ENCODE measurements at places on chromosomes 12 and 14.
A peak's percentile ranks its signal among the peaks of the same experiment; 100 is the strongest.

DNA sequence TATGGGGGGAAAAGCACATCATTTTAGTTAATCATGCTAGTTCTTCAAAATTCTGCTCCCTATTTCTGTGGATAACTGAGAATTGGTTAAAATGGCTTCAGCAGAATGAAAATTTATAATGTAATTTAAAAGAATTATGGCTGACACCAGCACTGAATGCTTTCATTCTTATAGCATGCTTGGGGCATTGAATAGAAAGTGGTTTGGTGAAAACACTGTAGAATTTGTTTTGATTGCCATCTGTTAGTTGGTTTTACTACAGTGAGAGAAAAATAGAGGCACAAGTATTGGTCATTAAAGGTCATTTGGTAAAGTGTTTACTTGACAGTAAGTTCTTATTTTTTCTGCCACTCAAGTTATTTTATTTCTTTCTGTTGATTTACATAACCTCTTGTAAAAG is 70.8 kb downstream of the PRORP start:
- H3K4me3 ChIP-seq = no peak overlapping the region
- no peaks in the 10 kb centered on the region for H3K27me3 ChIP-seq
- no peak overlapping the region for H3K27ac ChIP-seq
- H3K36me3 ChIP-seq = peaks cover 35% of the 10 kb centered on the region

DNA sequence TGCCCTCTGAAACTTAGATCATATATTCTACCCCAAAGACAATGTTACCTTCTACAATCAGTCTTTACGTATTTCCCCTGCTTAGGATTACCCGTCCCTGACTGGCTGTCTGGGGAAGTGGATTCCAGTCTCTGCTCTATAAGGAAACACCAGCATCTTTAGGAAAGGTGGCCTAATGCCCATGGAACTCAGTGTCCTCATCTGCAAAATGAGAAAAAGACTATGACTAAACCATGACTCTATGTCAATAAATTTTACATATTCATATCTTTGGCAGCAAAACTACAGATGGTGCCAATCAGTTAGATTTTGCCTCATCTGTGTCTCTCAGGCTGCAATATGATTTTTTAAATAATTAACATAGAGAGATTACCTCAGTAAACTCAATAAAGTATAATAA is 133.8 kb downstream of the ITPR2 start:
- H3K27me3 ChIP-seq = no peaks in the 10 kb centered on the region
- peaks cover 15% of the 10 kb centered on the region for H3K4me1 ChIP-seq
- H3K36me3 ChIP-seq = peaks cover 52% of the 10 kb centered on the region
- no peak overlapping the region for H3K4me3 ChIP-seq
- no peak for ATAC-seq

GRCh38 chr12:20272801-20273200 is 95.5 kb upstream of the PDE3A start:
- H3K4me3 ChIP-seq = no peak overlapping the region
- no peaks in the 10 kb centered on the region for H3K27me3 ChIP-seq
- H3K36me3 ChIP-seq = no peaks in the 10 kb centered on the region
- ATAC-seq = no peak

DNA sequence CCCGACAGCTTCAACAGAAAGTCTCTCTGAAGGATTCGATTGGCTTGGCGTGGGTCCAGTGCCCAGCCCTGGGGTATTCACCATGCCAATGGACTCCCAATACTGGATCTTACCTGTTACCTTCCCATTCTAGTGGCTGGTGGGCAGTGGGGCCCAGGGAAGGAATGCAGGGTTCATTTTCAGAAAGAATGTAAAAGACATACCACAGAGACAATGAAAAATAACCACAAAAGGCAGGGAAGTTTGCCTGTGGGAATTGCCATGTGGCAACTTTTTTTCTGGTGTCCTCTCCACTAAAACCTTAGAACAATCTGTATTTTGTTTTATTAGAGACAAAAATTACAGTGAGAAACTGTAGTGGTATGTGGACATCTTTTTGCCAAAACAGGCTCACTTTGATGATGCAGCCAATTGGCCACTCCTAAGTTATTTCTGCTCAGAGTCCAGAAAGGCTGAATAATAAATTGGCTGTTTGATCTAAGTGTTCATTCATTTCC is 55.2 kb downstream of the PTGER2 start:
- H3K27ac ChIP-seq = no peak overlapping the region
- no peak overlapping the region for H3K4me3 ChIP-seq
- no peaks in the 10 kb centered on the region for H3K36me3 ChIP-seq
- no peaks in the 10 kb centered on the region for H3K4me1 ChIP-seq
- ATAC-seq = no peak

- H3K27me3 ChIP-seq = peaks cover 3% of the 10 kb centered on the region
- H3K27ac ChIP-seq = no peak overlapping the region
- H3K4me3 ChIP-seq = no peak overlapping the region
- H3K4me1 ChIP-seq = no peaks in the 10 kb centered on the region
These were observed 58.0 kb downstream of the NTF3 start for GRCh38 chr12:5489760-5490406.

- no peaks in the 10 kb centered on the region for H3K4me1 ChIP-seq
- no peak overlapping the region for H3K27ac ChIP-seq
- peaks cover 5% of the 10 kb centered on the region for H3K27me3 ChIP-seq
- H3K36me3 ChIP-seq = no peaks in the 10 kb centered on the region
These were observed 8.2 kb upstream of the CGRRF1 start for GRCh38 chr14:54501480-54501879.

- H3K36me3 ChIP-seq = peaks cover 78% of the 10 kb centered on the region
- peak overlapping the region; percentile 80 for H3K27ac ChIP-seq
- H3K4me3 ChIP-seq = peak overlapping the region; percentile 89
These were observed 2.3 kb downstream of the SETD1B start for GRCh38 chr12:121806009-121806545.

DNA sequence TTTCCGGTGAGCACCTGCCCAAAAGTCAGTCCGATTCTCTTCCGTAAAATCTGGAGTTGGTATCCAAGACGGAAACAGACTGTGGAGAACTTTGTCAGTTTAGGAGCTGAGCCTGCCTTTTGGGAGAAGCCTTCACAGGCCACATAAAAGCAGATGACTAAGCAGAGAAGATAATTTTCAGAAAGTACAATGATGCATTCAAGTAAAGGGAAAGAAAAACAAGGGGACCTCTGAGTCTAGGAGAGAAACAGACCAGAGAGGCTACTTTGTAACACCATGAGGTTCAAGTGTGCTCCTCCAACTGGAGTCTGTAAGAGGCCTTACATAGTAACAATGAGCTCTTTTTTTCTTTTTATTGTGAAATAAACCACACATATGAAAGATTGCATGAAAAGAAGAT is 21.1 kb downstream of the TMED8 start:
- H3K4me1 ChIP-seq = peaks cover 15% of the 10 kb centered on the region
- H3K4me3 ChIP-seq = no peak overlapping the region
- no peak for ATAC-seq
- peaks cover 18% of the 10 kb centered on the region for H3K36me3 ChIP-seq
- no peak overlapping the region for H3K27ac ChIP-seq
- H3K27me3 ChIP-seq = no peaks in the 10 kb centered on the region

DNA sequence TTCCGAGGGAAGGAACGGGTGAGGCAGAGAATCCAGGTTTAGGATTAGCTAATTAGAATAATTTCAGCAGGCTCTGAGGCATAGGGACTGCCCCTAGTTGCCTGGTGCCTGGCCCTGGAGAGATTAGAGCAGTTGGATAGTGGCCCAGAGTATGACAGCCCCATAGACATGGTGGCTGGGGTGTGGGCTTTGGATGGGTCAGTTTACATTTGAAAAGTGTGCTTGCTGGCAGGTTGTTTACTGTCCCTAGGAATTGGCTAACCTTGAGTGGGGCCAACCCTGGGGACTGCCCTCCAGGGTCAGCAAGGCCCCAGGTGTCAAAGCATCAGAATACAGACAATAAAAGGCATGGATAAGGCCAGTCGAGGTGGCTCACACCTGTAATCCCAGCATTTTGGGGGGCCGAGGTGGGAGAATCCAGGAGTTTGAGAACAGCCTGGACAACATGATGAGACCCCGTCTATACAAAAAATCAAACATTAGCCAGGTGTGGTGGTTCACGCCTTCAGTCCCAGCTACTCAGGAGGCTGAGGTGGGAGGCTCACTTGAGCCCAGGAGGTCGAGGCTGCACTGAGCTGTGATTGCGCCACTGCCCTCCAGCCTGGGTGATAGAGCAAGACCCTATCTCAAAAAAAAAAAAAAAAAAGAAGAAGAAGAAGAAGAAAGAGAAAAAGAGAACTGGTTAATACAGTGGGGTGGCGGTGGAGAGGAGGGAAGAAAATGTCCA is 182.3 kb upstream of the PWP1 start:
- peaks cover 18% of the 10 kb centered on the region for H3K4me1 ChIP-seq
- H3K36me3 ChIP-seq = no peaks in the 10 kb centered on the region
- H3K27ac ChIP-seq = no peak overlapping the region
- no peak overlapping the region for H3K4me3 ChIP-seq
- no peak for ATAC-seq

GRCh38 chr14:63857466-63858030 is 4.7 kb downstream of the SYNE2 start:
- ATAC-seq = peak; percentile 55
- peak overlapping the region; percentile 86 for H3K27ac ChIP-seq
- H3K36me3 ChIP-seq = peaks cover 9% of the 10 kb centered on the region
- peak overlapping the region; percentile 64 for H3K4me3 ChIP-seq

GRCh38 chr12:53907103-53907502 is 31.5 kb upstream of the HOXC13 start:
- H3K36me3 ChIP-seq = no peaks in the 10 kb centered on the region
- H3K4me3 ChIP-seq = no peak overlapping the region
- H3K27me3 ChIP-seq = peaks cover 15% of the 10 kb centered on the region
- no peak overlapping the region for H3K27ac ChIP-seq
- ATAC-seq = no peak
- H3K4me1 ChIP-seq = no peaks in the 10 kb centered on the region

DNA sequence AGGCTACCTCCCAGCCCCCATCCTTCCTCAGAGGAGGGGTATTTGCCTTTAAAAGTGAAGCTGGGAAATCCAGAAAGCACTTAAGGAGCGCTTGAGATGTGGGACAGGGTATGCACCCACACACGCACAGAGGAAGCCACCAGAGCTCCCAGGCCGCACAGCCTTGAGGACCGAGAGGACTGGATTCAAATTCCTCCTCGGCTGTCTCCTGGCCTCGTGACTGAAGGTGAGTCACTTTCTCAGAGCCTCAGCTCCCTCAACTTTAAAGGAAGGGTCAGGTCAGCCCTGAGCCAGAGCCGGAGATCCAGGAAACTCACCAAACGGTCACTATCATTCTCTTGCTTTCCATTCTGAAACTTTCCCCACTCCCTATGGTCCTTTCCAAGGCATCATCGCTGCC is 37.6 kb downstream of the BCL11B start:
- no peaks in the 10 kb centered on the region for H3K27me3 ChIP-seq
- peak overlapping the region; percentile 96 for H3K4me3 ChIP-seq
- peaks cover 73% of the 10 kb centered on the region for H3K4me1 ChIP-seq
- peak; percentile 20 for ATAC-seq
- peaks cover 93% of the 10 kb centered on the region for H3K36me3 ChIP-seq

GRCh38 chr12:121297435-121297991 is 1.0 kb upstream of the CAMKK2 start:
- H3K36me3 ChIP-seq = peaks cover 7% of the 10 kb centered on the region
- peak; percentile 37 for ATAC-seq
- no peaks in the 10 kb centered on the region for H3K27me3 ChIP-seq
- no peaks in the 10 kb centered on the region for H3K4me1 ChIP-seq
- peak overlapping the region; percentile 84 for H3K27ac ChIP-seq

DNA sequence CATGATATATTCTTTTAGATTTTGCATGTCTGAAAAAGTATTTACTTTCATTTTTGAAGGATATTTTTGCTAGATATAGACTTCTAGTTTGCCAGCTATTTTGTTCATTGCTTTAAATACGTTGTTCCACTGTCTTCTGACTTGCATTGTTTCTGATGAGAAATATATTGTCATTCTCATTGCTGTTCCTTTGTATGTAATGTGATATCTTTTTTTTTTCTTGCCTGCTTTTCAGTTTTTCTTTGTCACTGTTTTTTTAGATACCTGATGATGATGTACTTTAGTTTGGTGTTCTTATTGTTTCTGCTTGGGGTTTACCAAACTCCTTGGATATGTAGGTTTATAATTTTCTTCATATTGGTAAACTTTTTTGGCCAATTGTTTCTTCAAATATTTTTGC is 107.9 kb downstream of the SNAPC1 start:
- no peak overlapping the region for H3K27ac ChIP-seq
- no peak for ATAC-seq
- peaks cover 24% of the 10 kb centered on the region for H3K27me3 ChIP-seq

GRCh38 chr12:112714166-112714710 is 77.3 kb upstream of the RPH3A start:
- no peaks in the 10 kb centered on the region for H3K36me3 ChIP-seq
- peak; percentile 93 for ATAC-seq
- no peak overlapping the region for H3K27ac ChIP-seq

DNA sequence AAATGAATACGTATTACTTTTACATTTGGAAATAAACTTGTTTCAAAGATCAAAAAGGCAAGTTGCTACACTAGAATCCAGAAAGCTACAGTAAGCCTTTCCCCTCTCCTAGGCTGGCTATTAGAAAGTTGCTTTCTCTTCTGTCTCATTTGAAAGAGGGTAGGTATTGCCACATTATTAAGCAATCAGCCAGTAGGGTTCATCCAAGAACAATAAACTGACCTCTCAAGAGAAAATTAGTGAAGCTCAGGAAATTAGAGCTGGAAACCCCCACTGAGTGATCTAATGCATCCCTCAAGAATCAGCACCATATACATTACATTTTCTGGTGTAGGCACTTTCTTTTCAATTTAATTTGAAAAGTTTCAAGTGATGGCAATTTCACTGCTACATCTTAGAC is 4.5 kb upstream of the TMEM233 start:
- H3K27ac ChIP-seq = no peak overlapping the region
- H3K4me1 ChIP-seq = no peaks in the 10 kb centered on the region
- no peak overlapping the region for H3K4me3 ChIP-seq
- no peak for ATAC-seq

DNA sequence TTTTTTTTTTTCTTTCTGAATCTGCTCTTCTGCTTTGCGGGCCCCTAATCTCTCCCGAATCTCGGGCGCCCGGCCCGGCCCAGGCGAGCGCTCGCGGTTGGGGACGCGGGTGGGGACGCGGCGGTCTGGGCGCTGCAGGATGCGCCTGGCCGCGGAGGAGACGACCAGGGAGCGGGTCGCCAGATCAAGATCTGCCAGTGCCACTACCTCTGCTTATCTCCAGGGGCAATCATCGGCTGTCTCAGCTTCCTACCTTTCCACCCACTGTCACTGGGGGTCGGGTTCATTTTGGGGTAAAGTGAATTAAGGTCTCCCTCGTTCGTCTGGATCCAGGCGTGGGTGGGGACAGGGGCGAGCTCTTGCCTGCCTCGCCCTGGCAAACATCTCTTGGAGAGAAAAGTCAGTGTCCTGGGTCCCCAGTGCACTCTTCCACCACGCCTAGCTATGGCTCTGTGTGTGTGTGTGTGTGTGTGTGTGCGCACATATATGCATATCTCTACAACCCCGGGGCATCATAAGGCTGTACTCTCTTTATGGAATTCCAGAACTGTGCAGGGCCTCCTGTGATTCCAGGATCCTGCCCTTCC is 422.3 kb downstream of the VRK1 start:
- H3K4me1 ChIP-seq = peaks cover 10% of the 10 kb centered on the region
- ATAC-seq = peak; percentile 53
- H3K27ac ChIP-seq = no peak overlapping the region

GRCh38 chr14:76772300-76773187 is 11.3 kb downstream of the VASH1 start:
- ATAC-seq = no peak
- no peaks in the 10 kb centered on the region for H3K27me3 ChIP-seq
- peak overlapping the region; percentile 54 for H3K27ac ChIP-seq
- no peak overlapping the region for H3K4me3 ChIP-seq
- H3K36me3 ChIP-seq = no peaks in the 10 kb centered on the region

Measured in activated T-helper 17 cell treated with anti-CD3 and anti-CD28 coated beads, Interleukin-2, amount 50 U/mL, for 72 hours (primary cell).